ENCODE measurements at places on chromosomes 3 and 15.

DNA sequence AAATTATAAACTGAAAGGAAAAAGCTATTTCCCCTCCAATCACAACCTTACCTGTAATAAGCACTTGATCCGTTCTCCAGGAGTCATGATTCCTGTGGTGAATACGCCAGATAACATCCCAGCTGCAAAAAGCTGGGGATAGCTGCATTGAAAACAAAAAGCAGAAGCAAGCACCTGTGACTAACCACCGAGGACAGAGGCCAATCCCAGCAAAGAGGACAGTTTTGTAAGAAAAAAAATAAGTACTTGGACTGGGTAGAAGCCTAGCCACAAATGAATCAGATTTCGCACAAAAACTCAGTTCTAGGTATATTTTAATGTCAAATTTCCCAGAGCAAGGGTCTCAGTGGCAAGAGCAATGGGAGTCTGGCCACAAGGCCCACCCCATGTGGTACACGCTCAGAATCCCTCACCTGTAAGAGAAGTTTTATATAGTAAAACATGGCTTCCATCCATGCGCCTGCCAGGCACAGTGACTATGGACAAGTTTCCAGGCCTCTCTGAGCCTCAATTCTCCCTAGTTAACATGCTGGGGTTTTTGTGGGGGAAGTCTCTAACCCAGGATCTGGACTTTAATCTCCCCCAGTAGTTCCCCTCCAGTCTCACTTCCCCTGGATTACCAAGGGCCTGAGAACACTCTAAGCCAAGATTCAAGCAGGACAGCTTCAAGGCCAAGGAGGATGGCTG is 19.2 kb downstream of the SLC25A20 start:
- H3K27ac ChIP-seq: no peak overlapping the region
- no peak overlapping the region for H3K4me3 ChIP-seq
- no peaks in the 10 kb centered on the region for H3K4me1 ChIP-seq
- no peak for DNase-seq
- H3K27me3 ChIP-seq: no peaks in the 10 kb centered on the region

- no peaks in the 10 kb centered on the region for H3K27me3 ChIP-seq
- peaks cover 5% of the 10 kb centered on the region for H3K4me1 ChIP-seq
- H3K4me3 ChIP-seq: no peak overlapping the region
- H3K27ac ChIP-seq: no peak overlapping the region
These were observed 96.4 kb upstream of the NANOGP8 start for GRCh38 chr15:35181538-35181937.

- H3K4me1 ChIP-seq: no peaks in the 10 kb centered on the region
- no peak overlapping the region for H3K4me3 ChIP-seq
- H3K27ac ChIP-seq: no peak overlapping the region
- DNase-seq: no peak
These were observed 468.7 kb downstream of the CADM2 start for GRCh38 chr3:85427467-85427866.

GRCh38 chr3:124261306-124261705 is 269.4 kb upstream of the ROPN1 start:
- peaks cover 1% of the 10 kb centered on the region for H3K27me3 ChIP-seq

DNA sequence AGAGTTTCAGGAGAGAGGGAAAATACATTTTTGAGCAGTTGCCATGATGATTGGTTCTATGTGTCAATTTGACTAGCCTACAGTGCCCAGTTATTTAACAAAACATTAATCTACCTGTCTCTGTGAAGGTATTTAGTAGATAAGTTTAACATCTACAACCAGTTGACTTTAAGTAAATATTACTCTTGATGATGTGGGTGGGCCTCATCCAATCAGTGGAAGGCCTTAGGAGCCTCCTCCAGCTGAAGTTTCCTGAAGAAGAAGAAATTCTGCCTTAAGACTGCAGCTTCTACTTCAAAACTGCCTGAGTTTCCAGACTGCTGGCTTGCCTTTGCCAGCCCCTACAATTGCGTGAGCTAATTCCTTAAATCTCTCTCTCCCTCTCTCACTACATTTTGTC is 93.6 kb downstream of the OXSM start:
- no peak for DNase-seq
- H3K4me1 ChIP-seq: no peaks in the 10 kb centered on the region
- no peaks in the 10 kb centered on the region for H3K27me3 ChIP-seq
- no peaks in the 10 kb centered on the region for H3K36me3 ChIP-seq
- no peak overlapping the region for H3K4me3 ChIP-seq
